ENCODE measurements at places on chromosomes 16 and 17. TPM values are rescaled to one million over a fixed set of nuclear protein-coding genes. Genes with fewer than 3 reads are reported as not detected.

Gene PROCA1
- total RNA-seq = 0.24 TPM

Gene KRTAP4-4
- total RNA-seq = not detected

Gene SPATA22
- total RNA-seq = not detected

Gene CCR7
- total RNA-seq = not detected

Gene SCGB1C2
- not detected for total RNA-seq

Data from tracheal epithelial cell (primary cell).